ENCODE measurements at places on chromosomes 6 and 20.

GRCh38 chr20:56178219-56178618 is 70.3 kb upstream of the MC3R start:
- H3K27ac ChIP-seq: no peak overlapping the region
- DNase-seq: no peak
- no peaks in the 10 kb centered on the region for H3K36me3 ChIP-seq
- H3K27me3 ChIP-seq: peaks cover 2% of the 10 kb centered on the region
- no peaks in the 10 kb centered on the region for H3K4me1 ChIP-seq

- no peak for DNase-seq
- no peaks in the 10 kb centered on the region for H3K36me3 ChIP-seq
- H3K27ac ChIP-seq: no peak overlapping the region
- H3K4me3 ChIP-seq: no peak overlapping the region
Observed at GRCh38 chr20:36599912-36600345, 5.7 kb upstream of the RAB5IF start.

DNA sequence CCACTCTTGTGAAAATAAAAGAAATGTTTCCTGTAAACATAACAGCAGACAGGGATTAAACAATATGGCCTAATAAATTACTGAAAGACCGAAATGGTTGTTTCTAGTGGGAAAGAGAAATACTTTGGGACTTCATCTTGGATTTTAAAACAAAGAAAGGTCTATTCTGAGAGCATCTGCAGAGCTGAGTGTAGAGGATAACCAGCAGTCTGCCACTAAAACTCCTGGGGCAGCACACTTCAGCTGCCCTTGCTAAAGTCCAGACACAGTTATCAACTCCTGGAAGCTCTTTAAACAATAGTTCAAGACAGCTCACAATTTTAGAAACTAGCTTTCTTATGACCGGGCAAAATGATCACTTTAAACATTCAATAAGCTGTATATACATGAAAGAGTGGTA is 38.6 kb downstream of the AKIRIN2 start:
- H3K4me1 ChIP-seq: peaks cover 6% of the 10 kb centered on the region
- H3K27me3 ChIP-seq: peaks cover 2% of the 10 kb centered on the region
- H3K36me3 ChIP-seq: no peaks in the 10 kb centered on the region
- peak overlapping the region; percentile 4 for H3K27ac ChIP-seq

- no peaks in the 10 kb centered on the region for H3K36me3 ChIP-seq
- no peak for DNase-seq
- H3K27ac ChIP-seq: no peak overlapping the region
- H3K4me1 ChIP-seq: peaks cover 11% of the 10 kb centered on the region
- no peaks in the 10 kb centered on the region for H3K27me3 ChIP-seq
Observed at GRCh38 chr20:12306107-12306506, 388.4 kb downstream of the BTBD3 start.

- peaks cover 4% of the 10 kb centered on the region for H3K27me3 ChIP-seq
- no peak overlapping the region for H3K4me3 ChIP-seq
- H3K27ac ChIP-seq: no peak overlapping the region
- no peaks in the 10 kb centered on the region for H3K36me3 ChIP-seq
- no peak for DNase-seq
- H3K4me1 ChIP-seq: no peaks in the 10 kb centered on the region
Observed at GRCh38 chr6:162290846-162291465, 436.6 kb downstream of the PRKN start.

DNA sequence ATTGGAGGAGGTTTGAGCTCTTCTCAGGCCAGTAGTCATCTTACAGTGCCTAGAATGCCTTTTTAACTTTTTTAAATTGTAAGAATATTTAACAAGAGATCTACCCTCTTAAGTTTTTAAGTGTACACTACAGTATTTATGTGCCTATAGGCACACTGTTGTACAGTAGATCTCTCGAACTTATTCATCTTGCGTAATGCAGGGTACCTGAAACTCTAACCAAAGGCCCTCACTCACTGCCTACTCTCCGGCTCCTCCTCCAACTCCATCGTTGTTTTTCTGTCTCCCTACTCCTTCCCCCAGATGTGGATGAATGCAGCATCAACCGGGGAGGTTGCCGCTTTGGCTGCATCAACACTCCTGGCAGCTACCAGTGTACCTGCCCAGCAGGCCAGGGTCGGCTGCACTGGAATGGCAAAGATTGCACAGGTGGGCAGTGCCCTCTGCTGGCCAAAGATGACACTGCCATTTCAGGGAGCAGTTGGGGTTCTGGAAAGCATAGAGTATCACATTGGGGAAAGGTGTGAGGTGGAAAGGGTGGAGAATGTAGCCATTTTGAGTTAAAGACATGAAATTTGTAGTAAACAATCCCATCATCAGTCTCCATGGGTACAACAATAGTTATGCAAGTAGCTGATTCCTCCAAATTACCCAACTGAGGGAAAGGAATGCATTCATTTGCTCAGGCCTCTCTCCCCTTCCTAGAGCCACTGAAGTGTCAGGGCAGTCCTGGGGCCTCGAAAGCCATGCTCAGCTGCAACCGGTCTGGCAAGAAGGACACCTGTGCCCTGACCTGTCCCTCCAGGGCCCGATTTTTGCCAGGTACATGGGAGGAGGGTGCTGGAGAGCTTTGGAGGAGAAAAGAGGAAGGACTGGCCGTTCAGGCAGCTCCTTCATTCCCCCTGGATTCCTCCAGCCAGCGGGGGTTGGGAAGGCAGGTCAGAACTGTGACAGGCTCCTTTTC is 18.4 kb upstream of the ZNF76 start:
- H3K27me3 ChIP-seq: peaks cover 5% of the 10 kb centered on the region
- H3K36me3 ChIP-seq: peaks cover 6% of the 10 kb centered on the region
- peaks cover 17% of the 10 kb centered on the region for H3K4me1 ChIP-seq
- H3K4me3 ChIP-seq: no peak overlapping the region

Data from glutamatergic neuron (in vitro differentiated cells).